ENCODE measurements at places on chromosomes 11 and 22.

DNA sequence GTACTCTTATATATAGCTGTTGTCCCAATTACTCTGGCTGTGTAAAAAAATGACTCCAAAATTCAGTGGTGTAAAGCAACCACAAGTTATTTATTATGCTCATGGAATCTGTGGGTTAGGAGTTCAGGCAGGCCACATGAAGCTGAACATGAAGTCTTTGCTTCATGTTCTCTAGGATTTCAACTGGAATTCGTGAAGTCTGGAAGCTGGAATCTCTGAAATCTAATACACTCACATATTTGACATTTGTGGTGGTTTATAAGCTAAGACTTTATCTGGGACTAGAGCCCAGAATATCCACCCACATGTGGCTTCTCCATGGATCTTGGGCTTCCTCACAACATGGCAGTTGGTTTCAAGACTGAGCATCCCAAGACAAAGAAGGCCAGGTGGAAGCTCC, 430.6 kb downstream of the MIAT start:
- DNase-seq: no peak

GRCh38 chr11:103035791-103036434, 56.0 kb downstream of the DCUN1D5 start:
- peak; percentile 28 for DNase-seq

DNA sequence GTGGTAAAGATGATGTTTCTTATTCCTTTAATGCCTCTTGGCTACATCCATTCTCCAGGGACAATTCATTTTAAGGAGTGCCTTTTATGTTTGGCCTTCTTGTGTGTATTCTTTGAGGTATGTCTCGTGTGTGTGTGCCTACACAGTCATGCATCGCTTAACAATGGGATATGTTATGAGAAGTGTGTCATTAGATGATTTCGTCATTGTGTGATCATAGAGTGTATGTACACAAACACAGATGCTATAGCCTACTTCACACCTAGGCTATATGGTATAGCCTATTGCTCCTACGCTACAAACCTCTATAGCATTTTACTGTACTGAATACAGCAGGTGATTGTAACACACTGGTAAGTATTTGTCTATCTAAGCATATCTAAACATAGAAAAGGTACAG, 23.0 kb downstream of the ZNF202 start:
- no peak for DNase-seq

GRCh38 chr11:64223001-64223651, 2.9 kb downstream of the TRPT1 start:
- no peak for DNase-seq

GRCh38 chr11:130402570-130402969, 25.8 kb downstream of the ADAMTS8 start:
- no peak for DNase-seq

DNA sequence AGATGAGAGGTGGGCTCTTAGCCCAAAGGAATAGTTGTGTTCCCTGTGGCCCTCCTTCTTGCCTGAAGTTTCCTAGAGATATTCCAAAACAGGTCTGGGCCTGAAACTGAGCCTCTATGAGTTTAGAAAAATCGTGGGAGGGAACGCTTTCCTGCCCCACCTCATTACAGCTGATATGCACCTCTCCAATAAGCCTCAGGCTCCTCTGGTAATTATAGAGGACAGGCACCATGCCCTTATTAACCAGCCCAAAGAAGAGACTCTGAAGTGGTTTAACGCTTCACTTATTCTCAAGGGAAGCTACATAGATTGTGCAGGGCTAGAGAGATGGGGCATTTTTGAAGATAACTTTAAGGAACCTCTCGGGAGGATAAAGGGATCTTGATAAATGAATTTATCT, 3.4 kb upstream of the MPZL2 start:
- DNase-seq: no peak

DNA sequence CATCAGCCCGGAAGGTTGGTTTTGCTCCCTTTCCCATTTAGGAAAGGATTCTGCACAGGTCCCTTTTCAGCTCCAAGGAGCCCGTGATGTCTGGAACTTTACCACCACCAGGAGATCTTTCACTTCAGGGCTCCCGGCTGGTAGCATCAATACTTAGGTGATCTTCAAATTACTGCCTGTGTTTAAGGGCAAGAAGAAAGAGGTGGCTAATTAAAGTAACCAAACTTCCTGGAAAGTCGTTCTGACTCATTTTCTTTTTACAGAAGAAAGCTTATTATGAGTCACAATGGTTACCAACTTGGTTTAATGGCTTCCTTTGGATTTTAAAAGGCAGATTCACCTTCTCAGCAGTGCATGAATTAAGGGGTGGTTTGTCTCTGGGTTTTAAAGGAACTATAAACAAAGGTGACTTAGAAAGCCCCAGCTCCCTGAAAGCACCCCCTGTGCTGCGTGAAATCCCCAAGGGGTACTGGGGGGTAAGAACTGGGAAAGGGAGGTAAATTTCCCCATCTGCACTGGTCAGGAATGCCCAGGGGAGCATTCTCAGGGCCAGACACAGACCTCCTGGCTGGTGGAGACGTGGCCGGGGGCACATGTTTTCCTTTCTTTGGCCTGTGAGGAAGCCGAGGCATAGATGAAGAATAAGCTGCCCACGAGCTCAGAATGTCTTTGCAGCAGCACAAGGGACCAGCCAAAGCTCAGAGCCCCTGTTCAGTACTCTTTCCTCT, 8.8 kb downstream of the POU2F3 start:
- no peak for DNase-seq

- no peak for DNase-seq
These were observed 83.1 kb downstream of the PTPRJ start for GRCh38 chr11:48063424-48063978.

DNA sequence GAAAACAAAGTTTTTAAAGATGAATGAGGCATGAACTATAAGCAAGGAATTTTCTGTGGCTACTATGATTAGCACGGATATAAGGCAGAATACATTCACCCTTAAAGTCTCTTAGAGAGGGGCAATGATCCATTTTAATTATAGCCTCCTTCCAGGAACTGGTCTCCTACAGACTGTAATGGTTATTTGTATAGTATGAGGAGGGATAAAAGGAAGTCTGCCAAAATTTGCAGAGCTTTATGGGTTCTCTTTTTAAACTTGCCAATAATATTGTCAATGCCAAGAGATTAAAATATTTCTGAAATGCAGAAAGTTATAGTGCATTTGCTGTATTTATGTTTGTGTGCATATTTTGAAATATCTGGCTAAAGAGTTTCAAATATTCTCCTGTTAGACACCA, 271.4 kb upstream of the LUZP2 start:
- DNase-seq: no peak

DNA sequence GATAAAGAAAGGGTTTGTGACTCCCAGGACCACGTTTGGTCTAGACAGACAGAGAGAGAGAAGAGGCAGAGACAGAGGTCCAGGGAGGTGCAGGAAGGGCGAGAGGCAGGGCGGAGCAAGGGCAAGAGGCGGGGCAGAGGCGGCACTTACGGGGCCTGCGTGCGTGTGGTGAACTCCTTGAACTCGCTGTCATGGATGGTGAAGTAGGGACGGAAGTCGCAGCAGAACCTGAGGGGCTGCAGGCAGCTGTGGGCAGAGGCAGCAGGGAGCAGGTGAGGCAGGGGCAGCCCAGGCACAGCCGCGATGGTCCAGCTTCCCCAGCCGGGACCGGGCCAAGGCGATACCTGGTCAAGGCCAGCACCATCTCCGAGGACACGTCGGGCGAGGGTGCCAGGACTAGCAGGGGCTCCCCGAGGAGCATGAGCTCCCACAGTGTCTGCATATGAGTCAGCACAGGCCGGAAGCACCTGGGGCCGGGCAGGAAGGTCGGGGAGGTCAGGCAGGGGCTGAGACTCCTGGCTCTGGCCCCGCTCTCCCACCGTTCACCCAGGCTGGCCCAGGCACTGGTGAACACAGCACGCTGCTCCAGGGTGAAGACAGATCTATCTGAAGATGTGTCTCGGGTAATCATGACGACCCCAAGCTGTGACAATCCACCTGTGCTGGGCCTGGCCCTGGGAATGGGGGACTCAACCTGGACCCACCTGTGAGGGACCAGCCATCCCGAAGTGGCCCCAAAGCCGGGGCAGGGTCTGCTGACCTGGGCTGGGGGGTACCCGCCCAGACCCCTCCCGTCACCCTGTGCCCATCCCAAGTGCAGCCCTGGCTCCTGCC, 7.2 kb upstream of the PLXNB2 start:
- DNase-seq: no peak

DNA sequence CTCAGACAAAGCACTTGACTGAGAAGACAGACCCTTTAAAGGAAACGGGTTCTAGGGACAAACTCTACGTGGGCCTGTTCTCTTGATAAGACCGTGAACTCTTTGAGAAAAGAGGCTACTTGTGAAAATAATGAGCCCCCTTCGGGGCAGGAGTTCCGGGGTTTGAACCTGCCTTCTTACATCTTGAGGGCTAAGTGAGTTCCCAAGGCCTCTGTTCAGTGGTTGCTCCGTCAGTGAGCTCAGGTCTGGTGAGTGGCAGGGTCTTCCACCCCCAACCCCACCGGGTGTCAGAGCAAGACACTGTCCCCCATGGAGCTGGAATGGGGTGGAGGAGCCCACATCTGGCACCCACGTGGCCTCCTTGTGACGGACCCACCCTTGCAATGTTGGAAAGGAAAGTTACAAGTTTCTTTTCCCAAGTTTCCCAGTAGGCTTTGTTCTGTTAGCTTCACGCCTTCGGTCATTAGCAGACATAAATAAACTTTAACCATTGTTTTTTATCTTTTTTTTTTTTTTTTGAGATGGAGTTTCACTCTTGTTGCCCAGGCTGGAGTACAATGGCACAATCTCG, 6.3 kb upstream of the SAMM50 start:
- no peak for DNase-seq

- no peak for DNase-seq
These were observed 19.5 kb downstream of the WNT11 start for GRCh38 chr11:76186776-76187279.

DNA sequence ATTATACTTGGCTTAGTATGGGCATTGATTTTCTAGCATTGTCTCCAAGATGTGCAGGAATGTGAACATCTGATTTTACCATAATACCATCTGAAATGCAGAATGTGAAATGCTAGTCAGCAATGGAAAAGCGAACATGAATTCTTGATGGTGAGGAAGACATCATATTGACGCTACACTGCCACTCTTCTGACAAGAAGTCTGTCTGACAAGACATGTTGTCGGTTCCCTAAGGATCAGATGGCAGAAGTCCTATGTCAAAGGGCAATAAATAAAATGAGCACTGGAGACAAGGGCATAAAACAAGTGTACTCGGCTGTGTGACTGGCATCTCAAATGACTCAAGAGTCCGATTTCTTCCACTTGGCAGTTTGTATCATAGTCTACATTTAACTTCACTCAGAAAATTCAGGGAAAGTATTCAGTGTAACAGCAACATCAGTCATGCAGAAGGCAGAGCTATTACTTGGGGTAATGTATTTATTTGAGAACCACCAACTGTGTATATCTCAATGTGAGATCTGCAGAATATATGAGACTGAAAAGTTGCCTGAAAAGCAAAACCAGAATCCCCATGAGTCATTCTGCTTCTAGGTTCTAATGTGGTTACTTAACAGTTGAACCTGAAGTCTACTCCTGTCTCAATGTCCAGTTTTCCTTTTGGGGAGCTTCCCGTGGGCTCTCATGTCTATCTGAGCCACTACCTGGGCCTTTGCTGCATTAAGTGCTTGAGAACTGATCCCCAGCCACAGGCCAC, 51.5 kb downstream of the SLC17A6 start:
- no peak for DNase-seq

DNA sequence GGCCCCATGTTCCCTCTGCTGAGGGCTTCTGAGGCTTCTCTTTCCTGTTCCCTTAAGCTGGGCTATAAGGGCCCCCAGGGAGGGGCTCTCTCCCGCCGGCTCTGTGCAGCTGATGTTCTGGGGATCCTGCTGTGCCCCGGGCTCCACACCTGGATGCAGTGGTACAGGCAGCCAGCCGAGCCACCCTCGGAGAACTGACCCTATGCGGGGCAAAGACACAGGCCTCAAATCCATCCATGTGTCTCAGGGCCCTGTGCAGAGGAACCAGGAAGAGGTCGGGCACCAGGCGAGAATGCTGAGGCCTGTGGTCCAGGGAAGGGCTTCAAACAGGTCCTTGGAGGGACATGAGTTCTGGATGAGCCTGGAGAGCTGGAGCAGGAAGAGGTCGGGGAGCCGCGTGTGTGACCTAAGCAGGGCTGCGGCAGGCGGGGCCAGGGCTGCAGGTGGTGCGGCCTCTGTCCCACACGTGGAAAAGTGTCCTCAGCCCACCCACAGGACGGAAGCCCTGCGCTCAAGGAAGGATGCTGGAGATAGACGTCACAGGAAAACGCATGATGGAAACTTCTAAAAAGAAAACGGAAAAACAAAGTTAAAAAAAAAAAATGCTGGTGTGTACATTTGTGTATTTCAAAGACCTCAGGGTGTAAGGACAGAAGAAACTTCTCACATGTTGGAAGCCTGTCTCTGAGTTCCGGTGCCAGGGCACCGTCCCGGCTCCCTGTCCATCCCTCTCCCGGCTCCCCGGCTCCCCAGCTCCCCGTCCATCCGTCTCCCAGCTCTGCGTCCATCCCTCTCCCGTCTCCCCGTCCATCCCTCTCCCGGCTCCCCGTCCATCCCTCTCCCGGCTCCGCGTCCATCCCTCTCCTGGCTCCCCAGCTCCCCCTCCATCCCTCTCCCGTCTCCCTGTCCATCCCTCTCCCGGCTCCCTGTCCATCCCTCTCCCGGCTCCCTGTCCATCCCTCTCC, 1149.2 kb downstream of the BRD1 start:
- no peak for DNase-seq

GRCh38 chr11:91664521-91664920, 560.1 kb upstream of the FAT3 start:
- no peak for DNase-seq

- no peak for DNase-seq
These were observed 29.1 kb upstream of the SYT9 start for GRCh38 chr11:7222619-7223018.

DNA sequence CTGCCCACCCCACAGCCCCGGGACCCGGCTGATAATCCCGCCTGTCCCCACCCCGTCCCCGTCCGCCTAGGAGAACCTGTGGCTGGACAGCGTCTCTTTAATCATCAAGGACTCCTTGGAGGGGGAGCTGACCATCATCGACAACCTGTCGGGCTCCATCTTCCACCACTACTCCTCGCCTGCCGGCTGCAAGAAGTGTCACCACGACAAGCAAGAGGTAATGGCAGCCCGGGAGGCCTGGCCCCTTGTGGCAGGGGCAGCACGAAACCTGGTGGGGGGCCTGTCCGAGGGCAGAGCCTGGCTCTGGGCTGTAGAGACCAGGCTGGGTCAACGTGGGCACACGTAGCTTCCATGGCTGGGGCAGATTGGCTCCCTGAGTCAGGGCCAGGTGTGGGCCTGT, 109.1 kb downstream of the CACNA1I start:
- no peak for DNase-seq

DNA sequence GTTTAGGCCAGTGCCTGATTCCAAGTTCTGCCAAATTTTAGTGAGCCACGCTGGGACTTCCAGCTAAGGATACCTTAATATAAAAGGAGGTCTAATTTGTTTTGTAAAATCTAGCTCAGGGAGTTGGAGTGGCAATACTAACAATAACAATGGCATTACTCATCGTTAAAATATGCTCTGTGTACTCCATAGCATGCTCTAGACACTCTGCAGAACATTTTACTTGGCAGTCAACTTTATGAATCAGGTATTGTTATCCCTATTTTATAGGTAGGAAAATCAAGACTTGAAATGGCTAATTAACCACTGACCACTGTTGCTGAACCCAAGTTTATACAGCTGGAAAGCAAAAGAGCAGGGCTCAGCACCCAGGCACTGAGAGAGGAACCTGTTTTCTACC, 485.0 kb upstream of the KIRREL3 start:
- DNase-seq: no peak

All from NCI-H2171 treated with DMSO at 0.1 percent for 48 hours (cell line).